ENCODE measurements at places on chromosomes 5 and 9. TPM values are rescaled to one million over a fixed set of nuclear protein-coding genes. Genes with fewer than 3 reads are reported as not detected.
A peak's percentile ranks its signal among the peaks of the same experiment; 100 is the strongest.

IFNA2 gene
- not detected for total RNA-seq

CCL19 gene
- total RNA-seq, result 0.39 TPM

OR13C4 gene
- total RNA-seq, result not detected

DBN1 gene
- total RNA-seq, result 41.1 TPM

- peak; percentile 36 for DNase-seq
Measured at GRCh38 chr5:159051421-159052282, 48.1 kb downstream of the EBF1 start.

DNA sequence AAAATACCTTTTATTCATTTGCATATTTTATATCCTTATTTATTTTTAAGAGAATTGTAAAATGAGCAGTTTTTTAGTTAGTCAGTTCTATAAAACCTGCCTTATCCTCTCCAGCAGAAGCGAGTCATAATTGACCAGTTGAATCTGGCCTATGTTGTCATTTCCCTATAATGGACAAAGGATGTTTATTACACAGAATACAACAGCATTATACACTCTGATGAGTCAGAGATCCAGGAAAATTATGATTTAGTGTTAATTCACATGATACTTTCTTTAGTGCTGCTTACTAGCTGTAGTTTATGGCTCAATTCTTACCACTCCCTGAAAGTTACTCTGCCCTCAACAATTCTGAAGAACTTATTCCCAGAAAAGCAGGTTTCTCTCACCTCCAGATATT is 26.8 kb upstream of the LURAP1L start:
- DNase-seq, result no peak

GRCh38 chr9:136541709-136542108 is 4.1 kb downstream of the NOTCH1 start:
- DNase-seq, result no peak

DNA sequence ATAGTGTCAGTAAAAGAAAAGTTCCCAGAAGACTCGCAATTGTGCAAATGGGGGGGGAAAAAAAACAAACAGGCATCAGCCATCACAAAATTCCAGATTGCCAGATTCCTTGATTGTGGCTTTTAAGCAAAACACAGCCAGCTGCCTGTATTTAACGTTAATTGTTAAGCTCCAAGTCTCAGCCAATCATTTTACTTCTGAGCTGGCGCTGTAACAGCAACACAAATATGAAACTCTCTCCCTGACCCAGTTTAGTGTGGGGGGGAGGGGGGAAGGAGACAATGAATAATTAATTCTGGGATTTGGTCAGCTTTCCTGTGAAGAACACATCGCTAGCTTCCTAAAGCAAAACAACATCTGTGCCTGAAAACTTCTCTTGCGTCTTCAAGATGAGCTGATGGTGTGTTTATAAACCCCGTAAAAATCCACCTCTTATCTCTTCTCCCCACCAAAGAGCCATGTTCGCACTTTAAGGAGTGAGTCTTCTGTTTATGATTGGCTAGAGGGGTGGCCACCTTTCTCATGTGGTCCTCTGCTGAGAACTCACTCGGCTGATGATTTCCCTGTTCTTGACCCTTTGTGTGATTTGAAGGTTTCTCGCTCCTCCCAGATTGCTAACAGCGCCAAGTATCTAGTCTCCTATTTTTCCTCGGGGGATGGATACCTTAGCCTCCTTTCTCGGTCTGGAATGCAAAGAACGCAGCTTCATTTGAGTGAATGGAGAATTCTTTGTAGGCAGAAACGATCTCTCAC is 160.2 kb upstream of the DAPK1 start:
- DNase-seq, result peak; percentile 34

DNA sequence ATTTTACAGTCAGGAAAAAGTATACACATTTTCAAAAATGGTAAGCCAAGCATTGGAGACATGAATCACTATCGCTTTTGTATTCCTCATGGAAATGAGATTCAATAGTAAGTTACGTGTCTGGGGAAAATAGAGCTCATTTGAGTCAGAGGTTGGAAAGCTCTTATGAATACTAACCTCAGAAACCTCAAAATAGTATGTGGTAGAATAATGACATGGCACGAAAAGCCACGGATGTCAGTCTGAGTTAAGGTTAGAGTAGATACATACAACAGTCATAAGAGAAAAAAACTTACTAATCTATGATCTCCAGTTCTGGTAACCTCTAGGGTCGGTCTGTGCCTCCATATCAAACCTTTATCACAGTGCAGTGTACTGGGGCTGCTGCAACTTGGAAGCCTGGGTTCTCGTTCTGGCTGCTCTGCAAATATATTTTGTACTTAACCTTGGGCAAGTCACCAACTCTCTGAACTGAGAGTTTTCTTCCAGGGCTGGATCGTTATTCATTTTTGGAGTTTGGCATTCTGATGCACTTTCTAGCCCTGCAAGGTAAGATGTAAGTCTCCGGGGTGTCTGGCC is 31.8 kb downstream of the MAP1B start:
- no peak for DNase-seq

DNA sequence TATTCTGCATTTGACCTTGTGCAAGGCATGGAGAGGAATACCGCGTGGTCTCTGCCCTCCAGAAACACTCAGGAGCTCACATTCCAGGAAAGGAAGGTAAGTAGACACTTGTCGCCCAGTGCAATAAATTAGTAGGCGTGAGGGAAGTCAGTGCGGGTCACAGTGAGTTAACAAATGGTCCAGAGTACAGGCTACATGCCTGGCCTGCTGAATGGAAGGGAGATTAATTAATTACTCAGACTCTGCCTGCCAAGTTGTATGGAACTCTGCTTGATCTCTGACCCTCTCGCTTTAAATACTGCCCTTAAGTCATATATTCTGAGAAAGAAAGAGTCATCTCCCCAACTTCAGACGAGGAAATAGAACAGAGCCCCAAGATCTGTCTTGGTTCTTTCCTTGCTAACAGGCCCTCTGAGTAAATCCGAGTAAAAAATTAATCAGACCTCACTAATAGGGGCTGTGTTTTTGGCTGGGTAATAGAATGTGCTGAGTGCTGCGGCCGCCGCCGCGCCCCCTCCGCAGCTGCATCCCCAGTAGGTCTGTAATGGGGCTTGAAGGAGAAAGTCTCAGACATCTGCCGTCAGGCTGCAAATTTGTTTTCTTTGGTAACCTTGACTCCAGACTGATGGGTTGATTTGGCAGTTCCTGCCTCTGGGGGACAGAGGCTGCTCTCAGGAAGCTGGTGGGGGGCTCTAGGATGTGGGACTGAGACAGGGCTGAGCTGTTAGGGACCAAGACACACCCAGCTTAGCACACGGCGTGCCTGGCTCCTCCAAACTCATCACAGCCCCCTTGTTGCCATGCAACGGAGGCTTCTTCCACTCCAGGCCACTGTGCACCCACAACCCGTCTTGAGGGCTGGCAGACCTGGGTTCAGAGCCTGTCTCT is 144.4 kb downstream of the NSG2 start:
- DNase-seq, result peak; percentile 20

- DNase-seq, result peak; percentile 14
Measured at GRCh38 chr9:108743901-108744371, 111.8 kb downstream of the ACTL7B start.

- DNase-seq, result no peak
Measured at GRCh38 chr5:35735718-35736117, 118.1 kb downstream of the SPEF2 start.

DNA sequence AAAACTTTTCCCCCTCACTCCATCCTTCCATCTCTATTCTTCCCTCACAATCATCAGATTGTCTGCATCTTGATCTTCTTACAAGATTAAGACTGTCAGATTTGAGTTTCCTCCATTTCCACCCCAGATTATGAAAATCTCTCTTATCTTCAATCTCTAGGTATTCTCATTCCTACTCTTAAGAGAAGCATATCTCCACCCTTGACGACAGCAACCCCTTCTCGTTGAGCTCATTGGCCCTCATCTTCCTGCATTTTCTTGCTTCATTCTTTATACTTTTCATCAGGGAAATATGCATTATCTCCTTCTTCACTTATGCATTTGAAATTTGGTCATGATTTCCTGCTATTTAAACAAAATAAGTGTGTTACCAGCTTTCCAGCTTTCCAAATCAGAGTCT is 301.3 kb downstream of the DNAH5 start:
- no peak for DNase-seq

DNA sequence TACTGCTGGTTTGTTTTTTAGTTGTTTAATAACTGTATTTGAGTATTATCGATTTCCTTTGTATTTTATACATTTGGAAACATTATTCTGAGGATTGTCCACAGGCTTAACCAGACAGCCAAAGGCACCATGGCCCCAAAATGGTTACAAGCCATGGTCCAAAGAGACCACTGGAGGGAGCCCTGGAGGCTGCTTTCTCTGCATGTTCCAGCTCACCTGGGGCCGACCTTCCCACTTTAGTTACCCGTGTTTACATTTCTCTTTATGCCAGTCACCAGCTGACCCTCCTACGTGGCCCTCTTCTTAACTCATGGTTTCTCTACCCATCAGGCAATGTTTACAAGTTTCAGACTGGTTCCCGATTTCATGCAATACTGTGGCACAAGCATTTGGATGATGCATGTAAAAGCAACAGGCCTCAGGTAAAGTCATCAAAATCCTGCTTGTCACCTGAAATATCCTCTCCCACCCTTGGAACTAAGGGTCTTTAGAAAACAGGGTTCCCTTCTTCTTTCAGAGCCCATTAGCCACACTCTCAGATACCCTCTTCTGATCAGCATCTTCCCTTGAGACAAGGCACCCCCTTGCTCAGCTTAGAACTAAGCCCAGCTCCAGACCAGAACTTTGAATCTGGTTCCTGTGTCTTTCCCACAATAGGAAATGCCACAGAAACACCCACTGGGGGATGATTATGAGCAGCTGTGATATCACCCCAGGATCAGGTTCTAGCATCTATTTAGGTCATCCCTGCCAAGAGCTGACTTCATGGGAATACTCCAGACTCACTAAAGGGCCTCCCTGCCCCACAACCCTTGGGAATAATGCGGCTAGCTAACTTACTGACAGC is 49.9 kb upstream of the GARNL3 start:
- peak; percentile 55 for DNase-seq

Measured in skin of body (tissue), 3 donors.